ENCODE measurements at places on chromosomes 6 and 20.

- no peak for DNase-seq
These were observed 136.1 kb upstream of the SULF2 start for GRCh38 chr20:47921408-47921807.

DNA sequence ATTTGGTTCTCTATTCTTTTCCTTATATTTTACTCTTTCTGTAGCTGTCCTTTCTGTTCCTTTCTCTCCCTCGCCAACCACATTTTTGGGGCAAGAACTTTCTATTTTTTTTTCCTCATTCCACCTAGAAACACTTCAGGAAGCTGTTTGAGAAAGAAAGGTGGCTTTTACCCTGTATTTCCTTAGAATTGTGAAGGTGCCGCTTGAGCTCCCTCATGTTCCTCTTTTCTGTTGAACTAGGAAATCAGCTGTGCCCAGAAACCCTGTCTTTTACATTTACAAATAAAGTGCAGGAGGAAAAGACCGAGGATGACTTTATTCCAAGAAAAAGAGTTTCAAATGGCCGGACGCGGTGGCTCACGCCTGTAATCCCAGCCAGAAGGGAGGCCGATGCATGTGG lies 38.2 kb downstream of the OR2B2 start:
- DNase-seq: no peak

DNA sequence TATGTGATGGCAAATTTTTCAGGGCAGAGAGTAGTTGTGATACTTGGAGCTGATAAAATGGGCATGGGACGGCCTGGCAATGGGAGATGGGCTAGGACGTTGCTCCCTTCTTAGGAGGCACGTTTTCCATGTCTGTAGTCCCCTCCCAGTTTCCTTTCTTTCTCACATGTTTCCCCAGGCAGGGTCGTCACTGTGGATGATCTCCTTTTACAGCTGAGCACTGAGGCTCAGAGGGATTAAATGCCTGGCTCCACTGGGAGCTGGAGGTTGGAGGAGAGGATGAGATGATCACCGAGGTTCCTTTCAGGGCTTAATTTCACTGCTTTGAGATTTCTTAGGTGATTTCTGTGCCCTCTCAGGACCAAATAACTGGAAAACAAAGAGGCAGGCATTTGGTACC lies 136.7 kb downstream of the SOBP start:
- DNase-seq: no peak

- no peak for DNase-seq
These were observed 258.4 kb downstream of the HDGFL1 start for GRCh38 chr6:22827760-22828159.

- no peak for DNase-seq
These were observed 54.8 kb downstream of the OPN5 start for GRCh38 chr6:47836639-47837038.

DNA sequence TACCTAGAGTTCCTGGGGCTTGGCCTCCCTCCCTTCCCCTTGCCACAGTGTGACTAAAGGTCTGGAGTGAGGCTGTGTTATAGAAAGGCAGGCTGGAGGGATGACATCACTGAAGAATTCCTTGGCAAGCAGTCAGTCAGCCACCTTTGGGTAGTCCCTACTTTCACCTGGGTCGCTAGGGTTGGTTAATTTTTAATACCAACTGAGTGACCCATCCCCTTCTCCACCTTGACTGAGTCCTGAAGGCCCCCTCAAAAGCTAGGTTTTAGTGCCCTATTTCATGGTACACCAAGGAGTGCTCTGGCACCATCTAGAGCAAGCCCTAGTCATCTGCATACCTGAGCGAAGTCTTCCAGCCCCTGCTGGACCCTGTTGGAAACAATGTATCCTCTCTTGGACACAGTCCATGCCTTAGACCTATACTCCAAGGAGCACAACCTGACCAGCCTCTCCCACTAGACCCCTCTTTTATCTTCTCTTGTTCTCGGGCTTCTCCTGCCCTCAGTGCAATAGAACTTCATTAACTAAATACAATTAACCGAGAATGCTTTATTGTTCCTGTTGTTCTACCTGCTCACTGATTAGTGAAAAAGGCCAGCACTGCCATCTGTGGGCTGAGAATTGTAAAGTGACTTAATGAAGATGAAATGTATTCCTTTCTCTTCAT lies 44.6 kb downstream of the RIN2 start:
- DNase-seq: no peak

DNA sequence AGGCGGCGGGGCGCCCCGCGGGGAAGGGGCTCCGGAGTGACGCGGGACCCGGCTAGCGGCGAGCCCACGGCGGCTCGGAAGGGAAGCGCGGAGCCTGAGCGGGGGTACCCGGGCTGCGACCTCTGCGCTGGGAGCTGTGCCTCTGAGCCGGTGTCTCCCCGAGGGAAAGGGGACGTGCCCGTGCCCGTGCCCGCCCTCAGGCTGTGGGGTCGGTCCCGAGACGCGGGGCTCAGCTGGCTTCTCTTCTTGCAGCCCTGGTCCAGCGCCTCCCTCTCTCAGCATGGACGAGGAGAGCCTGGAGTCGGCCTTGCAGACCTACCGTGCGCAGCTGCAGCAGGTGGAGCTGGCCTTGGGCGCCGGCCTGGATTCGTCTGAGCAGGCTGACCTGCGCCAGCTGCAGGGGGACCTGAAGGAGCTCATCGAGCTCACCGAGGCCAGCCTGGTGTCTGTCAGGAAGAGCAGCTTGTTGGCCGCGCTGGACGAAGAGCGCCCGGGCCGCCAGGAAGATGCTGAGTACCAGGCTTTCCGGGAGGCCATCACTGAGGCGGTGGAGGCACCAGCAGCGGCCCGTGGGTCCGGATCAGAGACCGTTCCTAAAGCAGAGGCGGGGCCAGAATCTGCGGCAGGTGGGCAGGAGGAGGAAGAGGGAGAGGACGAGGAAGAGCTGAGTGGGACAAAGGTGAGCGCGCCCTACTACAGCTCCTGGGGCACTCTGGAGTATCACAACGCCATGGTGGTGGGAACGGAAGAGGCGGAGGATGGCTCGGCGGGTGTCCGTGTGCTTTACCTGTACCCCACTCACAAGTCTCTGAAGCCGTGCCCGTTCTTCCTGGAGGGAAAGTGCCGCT lies 686 bp downstream of the ZGPAT start:
- DNase-seq: no peak

DNA sequence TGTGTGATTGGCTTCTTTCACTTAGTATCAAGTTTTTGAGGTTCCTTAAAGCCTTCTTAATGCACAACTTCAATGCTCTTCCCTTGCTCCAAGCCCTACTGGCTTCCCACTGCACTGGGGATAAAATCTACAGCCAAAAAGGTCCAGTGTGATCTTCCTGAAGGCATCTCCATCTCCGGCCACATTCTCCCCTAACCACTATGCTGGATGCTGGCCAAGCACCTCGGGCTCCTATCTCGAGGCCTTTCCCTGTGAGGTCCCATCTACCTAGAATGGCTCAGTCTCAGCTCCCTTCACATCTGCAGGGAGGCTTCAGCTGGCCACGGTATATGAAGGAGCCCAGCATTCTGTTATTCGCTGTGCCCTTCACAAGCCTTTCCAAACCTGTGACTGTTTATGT lies 48.1 kb downstream of the CNKSR3 start:
- DNase-seq: no peak

DNA sequence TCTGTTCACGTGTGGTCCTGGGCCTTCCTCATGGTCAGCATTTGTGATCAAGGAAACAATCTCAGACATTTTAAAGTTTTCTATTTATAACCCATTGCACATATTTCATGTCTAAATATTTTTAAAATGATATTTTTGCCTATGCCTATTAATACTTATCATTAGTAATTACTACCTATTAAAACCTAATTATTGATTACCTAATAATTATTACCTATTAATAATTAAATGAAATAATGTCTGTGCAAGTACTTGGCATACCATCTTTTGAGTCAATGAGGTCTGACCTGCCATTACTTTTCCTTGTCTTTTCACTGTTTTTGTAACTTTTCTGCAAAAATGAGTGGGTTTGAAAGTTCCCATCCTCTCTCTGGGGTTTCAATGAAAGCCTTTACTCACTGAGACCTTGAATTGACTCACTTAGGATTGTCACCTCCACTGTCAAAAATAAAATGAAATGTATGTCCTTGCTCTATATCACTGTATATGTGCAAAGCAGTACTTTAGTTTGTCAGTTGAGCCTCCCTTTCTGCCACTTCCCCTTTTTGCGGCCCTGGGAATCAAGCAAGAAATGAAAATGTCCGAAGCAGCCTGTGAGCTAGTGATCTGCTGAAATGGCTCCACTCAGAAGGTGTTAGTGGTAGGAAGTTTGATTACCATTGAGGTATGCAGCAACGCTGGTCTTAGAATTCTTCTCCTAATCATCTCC lies 87.8 kb downstream of the L3MBTL3 start:
- DNase-seq: no peak

GRCh38 chr20:40963505-40963845 lies 65.1 kb upstream of the TOP1 start:
- DNase-seq: no peak

- DNase-seq: peak; percentile 13
These were observed at the start of gene HS3ST5 for GRCh38 chr6:114342826-114343781. HS3ST5 (minus strand) TSS chr6:114343023; CDS start chr6:114062845, 280,178 bp downstream.

DNA sequence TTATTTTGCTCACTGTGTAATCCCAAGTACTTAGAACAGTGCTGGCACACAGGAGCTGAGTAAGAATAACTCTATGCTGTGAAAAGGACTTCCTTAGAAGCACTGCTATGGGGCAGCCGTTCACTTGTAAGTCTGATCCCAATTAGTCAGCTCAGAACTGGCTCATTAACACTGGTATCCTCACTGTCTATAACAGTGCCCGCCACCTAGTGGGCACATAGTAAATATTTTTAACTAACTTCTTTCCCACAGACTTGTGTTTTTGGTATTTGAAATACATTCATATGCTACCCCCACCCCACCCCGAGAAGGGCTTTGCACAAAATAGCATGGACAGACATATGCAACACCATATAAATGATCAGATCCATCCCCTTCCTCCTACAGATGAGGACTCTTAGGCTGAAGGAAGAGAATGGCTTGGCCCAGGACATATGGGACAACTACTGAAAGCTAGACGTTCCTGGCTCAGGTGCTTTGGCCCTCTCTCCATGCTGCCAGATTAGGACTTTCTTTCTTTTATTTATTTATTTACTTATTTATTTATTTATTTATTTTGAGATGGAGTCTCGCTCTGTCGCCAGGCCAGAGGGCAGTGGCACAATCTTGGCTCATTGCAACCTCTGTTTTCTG lies 47.1 kb downstream of the DST start:
- peak; percentile 44 for DNase-seq

DNA sequence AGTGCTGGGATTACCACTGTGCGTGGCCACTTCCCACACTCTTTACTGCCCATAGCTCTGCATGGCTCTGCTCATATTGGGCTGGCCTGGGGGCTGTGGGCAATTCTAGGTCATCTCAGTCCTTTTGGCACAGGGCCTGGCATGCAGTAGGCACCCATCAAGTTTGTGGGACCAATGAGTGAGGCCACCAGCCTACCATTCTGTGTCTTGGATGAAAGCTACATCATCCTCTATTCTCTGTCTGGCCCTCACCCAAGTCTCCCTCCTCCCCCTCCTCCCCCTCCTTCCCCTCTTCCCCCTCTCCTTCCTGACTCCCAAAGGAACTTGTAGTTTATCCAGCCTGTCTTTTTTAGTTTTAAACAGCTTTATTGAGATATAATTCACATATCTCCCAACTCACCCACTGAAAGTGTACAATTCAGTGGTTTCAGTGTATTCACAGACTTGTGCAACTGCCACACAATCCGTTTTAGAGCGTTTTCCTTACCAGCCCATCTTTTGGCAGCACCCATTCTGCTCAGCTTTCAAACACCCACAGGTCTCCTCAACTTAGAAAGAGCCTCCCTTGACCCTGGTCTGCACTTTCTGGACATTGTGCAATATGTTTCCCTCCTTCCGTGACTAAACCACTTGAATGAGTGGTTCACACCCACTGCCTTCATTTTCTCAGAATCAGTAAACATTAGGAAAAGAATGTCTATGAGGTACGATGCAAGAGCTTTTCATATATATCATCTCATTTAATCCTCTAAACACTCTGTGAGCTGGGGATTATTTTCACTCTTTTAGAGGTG lies 21.5 kb upstream of the MRPS18A start:
- DNase-seq: no peak

DNA sequence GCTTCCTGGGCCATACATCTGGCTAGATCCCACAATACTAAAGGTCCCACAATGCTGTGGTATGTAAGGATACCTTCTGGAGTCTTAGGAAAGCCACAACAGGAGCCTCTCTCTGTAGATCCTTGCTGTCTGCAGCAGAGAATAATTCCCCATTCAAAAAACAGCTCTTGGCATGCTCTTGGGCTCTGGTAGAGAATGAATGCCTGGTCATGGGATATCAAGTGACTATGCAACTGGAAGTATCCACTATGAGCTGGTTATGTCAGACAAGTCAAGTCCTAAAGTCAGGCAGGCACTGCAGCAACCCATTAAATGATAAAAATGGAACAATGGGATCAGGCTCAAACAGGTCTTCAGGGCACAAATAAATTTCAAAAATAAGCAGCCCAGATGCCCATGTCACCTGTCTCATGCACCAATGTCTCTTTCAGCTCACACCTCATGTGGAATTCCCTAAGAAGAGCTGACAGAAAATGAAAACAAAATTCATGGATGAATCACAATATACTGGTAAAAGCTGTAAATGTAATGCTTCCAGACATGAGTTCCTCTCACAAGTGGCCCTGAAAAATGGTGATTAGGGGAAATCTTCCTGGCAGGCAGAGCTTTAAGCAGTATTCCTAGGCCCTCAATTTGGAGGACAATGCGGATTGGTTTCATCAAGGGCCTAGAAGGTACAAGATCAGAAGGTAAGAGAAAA lies 4.3 kb downstream of the AK9 start:
- peak; percentile 81 for DNase-seq

DNA sequence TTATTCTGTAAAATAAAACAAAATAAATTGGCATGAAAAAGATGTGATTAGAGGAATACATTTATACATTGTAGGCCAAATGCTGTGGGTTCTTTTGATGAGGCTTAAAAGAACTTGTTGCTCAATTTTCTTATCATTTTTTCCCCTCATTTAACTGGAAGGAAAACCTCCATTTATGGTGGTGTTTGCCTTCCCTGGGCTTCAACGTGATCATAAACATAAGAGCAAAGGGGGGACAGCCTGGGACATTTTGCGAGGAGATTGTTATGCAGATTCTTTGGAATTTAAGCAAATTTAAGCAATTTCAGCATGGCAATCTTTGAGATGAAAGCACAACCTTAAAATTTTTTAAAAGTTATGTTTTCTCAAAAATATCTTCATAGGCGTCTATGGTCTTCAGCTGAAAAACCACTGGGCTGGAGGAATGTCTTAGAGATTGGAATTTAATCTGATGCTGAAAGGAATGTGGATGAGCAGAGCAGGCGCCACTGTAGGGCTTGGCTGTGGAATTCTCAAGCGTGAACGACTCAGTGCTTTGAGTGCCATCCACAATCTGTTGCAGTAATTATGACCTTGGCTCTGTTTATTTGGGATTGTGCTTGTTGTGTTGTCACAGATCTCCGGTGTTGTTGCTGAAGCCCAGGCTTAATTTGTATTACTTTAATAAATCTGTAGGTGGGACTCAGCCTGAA lies 149.4 kb upstream of the MLIP start:
- DNase-seq: no peak

- no peak for DNase-seq
These were observed 704.8 kb upstream of the SLC35B3 start for GRCh38 chr6:9140172-9140571.
